Activated CD4-positive, alpha-beta T cell treated with anti-CD3 and anti-CD28 coated beads for 36 hours (primary cell): ENCODE measurements at places on chromosomes 2 and 18. TPM values are rescaled to one million over a fixed set of nuclear protein-coding genes. Genes with fewer than 3 reads are reported as not detected.

GRCh38 chr2:168345601-168346000, 98.2 kb upstream of the STK39 start:
- H3K4me3 ChIP-seq, result no peak overlapping the region
- H3K36me3 ChIP-seq, result no peaks in the 10 kb centered on the region
- H3K4me1 ChIP-seq, result peaks cover 5% of the 10 kb centered on the region
- no peak overlapping the region for H3K27ac ChIP-seq
- DNase-seq, result no peak

DNA sequence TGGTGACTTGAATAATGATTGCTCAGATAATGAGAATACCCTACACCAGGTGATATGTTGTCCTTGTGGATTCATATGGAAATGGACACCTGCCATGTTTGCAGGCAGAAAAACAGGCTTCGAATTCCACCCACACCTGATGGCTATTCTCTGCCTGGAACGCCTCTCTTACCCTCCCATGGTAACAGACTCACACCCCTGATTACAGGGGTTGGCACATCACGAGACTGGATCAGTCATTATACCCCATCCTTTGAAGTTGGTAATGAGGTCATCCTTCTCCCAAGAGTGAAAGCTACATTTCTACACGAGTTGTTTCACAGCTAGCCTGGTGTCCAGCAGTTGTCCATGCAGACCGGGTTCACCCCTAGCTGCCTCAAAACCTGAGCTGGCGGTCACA, 71.4 kb upstream of the MBOAT2 start:
- H3K4me1 ChIP-seq, result peaks cover 4% of the 10 kb centered on the region
- no peaks in the 10 kb centered on the region for H3K36me3 ChIP-seq
- no peak overlapping the region for H3K4me3 ChIP-seq
- H3K27me3 ChIP-seq, result peaks cover 3% of the 10 kb centered on the region
- DNase-seq, result no peak

DNA sequence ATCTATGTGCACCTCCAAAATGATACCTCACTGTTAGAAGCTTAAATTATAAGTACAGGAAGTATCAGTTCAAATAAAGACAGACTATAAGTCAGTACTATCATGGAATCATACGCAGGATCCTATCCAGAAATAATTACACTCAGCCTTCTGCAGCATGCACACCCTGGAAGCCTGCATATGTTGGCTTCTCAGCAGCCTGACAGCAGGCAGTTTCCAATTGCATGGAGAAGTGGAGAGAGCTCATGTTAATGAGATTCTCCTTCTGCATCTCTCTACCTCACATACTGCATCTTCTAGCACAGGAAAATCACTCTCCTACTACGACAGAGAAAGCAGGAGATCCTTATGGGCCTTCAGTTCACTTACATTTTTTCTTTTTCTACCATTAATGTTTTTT, 20.5 kb downstream of the NR4A2 start:
- H3K4me1 ChIP-seq, result peaks cover 7% of the 10 kb centered on the region
- no peak overlapping the region for H3K4me3 ChIP-seq
- no peak for DNase-seq
- H3K36me3 ChIP-seq, result no peaks in the 10 kb centered on the region
- no peak overlapping the region for H3K27ac ChIP-seq
- peaks cover 35% of the 10 kb centered on the region for H3K27me3 ChIP-seq

GRCh38 chr2:36545871-36546416, 52.0 kb downstream of the FEZ2 start:
- peaks cover 22% of the 10 kb centered on the region for H3K36me3 ChIP-seq
- DNase-seq, result no peak
- no peak overlapping the region for H3K4me3 ChIP-seq
- H3K27ac ChIP-seq, result no peak overlapping the region
- H3K27me3 ChIP-seq, result no peaks in the 10 kb centered on the region

DNA sequence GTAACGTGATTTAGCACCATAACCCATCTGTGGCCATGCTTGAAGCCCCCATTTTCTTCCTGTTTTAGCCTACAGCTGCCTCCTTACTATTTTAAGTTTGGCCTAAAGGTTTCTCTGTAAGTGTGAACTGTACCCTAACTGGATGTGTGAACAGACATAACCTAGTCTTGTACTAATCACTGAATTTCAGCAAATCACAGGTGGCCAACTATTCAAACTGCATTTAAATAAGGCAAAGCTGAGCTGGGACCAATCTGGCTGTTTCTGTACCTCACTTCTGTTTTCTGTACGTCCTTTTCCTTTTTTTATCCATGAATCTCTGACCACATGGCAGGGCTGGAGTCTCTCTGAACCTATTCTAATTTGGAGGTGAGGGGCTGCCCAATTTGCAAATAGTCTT, 452.7 kb upstream of the HS6ST1 start:
- no peaks in the 10 kb centered on the region for H3K27me3 ChIP-seq
- H3K36me3 ChIP-seq, result no peaks in the 10 kb centered on the region
- no peak overlapping the region for H3K27ac ChIP-seq
- DNase-seq, result no peak

DNA sequence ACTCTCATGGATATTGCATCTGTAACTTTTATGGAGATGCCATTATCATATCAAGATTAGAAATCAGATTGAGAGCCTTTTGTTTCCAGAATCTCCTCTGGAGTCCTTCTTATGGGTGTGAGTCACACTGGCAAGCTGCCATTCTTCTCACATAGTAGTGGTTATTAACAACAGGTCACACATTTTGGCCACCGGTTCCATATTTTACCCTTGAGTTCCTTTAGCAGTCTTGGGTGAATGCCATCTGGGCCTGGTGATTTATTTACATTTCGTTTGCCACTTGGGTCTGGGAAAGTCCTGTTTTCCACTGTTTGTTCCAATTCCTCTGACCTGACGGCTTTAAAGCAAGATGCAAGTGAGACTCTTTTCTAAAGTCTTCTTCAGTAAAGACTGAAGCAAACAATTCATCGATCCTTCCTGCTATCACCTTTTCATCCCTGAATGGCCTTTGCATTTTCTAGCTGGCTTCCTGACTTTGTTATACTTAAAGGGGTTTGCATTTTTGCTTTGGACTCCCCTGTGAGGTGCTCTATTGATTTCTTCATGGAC, 80.5 kb upstream of the CAVIN2 start:
- no peaks in the 10 kb centered on the region for H3K4me1 ChIP-seq
- H3K27ac ChIP-seq, result no peak overlapping the region
- H3K4me3 ChIP-seq, result no peak overlapping the region
- H3K27me3 ChIP-seq, result peaks cover 10% of the 10 kb centered on the region
- no peak for DNase-seq

DNA sequence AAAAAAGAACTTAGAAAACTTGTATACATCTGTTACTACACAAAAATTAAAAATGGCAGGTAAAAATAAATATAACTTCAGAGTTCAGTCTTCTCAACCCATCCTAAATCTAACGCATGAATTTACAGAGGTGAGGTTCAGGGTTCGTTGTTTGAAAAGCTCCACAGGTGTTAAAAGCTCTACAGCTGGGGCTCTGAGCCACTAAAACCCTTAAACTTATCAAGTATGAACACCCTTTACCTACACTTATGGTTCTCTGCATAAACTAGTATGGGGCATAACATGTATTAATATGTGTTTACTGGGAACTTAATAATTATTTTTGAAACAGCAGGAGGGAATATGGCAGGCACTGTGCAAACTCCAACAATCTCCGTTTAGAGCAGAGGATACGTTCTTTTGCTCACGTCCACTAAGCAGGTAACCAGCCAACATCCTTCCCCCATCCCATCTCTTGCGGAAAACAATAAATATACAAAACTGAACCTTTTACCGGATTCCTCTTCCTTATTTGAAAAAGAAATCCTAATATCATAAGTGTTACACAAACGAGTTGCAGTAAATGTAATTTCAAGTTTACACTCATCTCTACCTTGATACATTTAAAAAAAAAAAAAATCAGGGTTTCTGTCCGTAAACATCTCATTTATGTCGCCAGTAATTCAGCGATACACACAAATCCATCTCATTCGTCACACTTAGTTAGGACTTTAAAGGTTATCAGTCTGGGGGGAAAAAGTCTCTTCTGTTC, 1.3 kb downstream of the PIAS2 start:
- peak overlapping the region; percentile 91 for H3K27ac ChIP-seq
- peak overlapping the region; percentile 92 for H3K4me3 ChIP-seq
- peaks cover 49% of the 10 kb centered on the region for H3K4me1 ChIP-seq
- H3K36me3 ChIP-seq, result peaks cover 2% of the 10 kb centered on the region
- DNase-seq, result no peak

- no peak overlapping the region for H3K27ac ChIP-seq
- DNase-seq, result peak; percentile 48
- no peaks in the 10 kb centered on the region for H3K36me3 ChIP-seq
- no peaks in the 10 kb centered on the region for H3K4me1 ChIP-seq
- H3K4me3 ChIP-seq, result no peak overlapping the region
Measured at GRCh38 chr18:68623342-68623741, 91.6 kb downstream of the TMX3 start.

DNA sequence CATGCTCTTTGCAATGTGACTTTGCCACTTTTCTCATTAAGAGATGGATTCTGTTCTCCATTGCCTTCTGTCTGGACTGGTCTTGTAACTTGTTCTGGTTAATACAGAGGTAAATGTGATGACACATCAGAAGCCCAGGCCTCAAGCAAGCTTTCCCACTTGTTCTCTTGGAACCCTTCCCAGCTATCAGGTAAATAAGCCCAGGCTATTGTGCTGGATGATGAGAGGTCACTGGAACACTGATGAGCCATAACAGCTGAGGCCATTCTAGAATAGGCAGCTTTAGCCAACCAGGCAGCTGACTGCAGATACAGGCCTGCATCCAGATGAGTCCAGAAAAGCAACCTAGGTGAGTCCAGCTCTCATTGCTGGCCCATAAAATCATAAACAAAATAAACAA, 1007.0 kb upstream of the ACVR2A start:
- no peak overlapping the region for H3K27ac ChIP-seq
- H3K4me3 ChIP-seq, result no peak overlapping the region
- DNase-seq, result no peak
- peaks cover 2% of the 10 kb centered on the region for H3K27me3 ChIP-seq

DNA sequence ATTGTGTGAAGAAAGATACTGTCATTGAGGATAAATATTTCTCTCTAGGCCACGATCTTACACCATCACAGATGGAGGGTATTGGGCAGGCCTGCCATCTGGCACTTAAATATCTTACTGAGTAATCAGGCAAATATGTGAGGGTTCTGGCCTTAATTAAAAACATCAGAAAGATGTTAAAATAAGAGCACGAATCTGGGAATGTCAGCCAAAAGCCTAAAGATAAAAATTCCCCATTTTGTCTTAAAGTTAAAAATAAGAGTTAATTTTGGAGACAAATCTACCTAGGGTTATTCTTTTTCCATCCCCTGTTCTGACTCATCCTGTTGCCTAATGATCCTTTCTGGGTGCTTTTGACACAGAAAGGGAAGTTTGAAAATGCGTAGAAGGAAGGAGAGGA, 121.0 kb downstream of the SUCLG1 start:
- peaks cover 8% of the 10 kb centered on the region for H3K27me3 ChIP-seq
- H3K4me1 ChIP-seq, result no peaks in the 10 kb centered on the region
- DNase-seq, result no peak

DNA sequence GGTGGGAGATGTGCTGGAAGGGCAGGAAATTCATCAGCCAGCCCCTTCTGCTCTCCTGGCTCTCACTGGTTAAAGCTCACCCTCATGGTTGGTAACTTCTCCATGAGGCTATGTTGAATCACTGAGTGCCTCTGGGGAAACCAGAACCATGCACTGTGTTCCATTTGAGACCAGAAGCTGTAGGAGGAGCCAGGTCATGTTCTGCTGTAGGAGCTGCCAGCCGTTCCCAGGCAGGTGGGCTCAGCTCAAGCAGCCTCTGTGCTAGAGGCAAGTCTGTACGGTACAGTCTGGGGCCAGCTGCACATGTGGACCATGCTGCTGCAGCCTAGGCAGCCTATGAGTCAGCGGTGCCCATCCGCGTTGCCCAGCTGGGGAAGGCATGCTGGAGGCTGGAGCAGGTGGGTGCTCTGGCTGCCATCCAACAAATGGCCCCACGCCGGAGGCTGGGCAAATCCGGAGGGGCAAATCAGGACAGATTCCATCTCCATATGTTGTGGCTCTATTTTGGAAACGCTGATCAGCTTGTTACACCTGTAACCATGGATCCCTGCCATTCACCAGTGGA, 22.0 kb upstream of the KCNF1 start:
- H3K27ac ChIP-seq, result no peak overlapping the region
- peaks cover 13% of the 10 kb centered on the region for H3K27me3 ChIP-seq
- H3K36me3 ChIP-seq, result no peaks in the 10 kb centered on the region
- H3K4me3 ChIP-seq, result no peak overlapping the region
- DNase-seq, result no peak

- peaks cover 20% of the 10 kb centered on the region for H3K27me3 ChIP-seq
- no peak overlapping the region for H3K4me3 ChIP-seq
- no peak overlapping the region for H3K27ac ChIP-seq
- peaks cover 23% of the 10 kb centered on the region for H3K4me1 ChIP-seq
Measured at GRCh38 chr2:238235331-238235732, 4.5 kb downstream of the HES6 start.

- H3K27me3 ChIP-seq, result no peaks in the 10 kb centered on the region
- no peak overlapping the region for H3K27ac ChIP-seq
- H3K36me3 ChIP-seq, result peaks cover 34% of the 10 kb centered on the region
- H3K4me3 ChIP-seq, result no peak overlapping the region
Measured at GRCh38 chr2:3354986-3355385, 22.6 kb downstream of the EIPR1 start.

DNA sequence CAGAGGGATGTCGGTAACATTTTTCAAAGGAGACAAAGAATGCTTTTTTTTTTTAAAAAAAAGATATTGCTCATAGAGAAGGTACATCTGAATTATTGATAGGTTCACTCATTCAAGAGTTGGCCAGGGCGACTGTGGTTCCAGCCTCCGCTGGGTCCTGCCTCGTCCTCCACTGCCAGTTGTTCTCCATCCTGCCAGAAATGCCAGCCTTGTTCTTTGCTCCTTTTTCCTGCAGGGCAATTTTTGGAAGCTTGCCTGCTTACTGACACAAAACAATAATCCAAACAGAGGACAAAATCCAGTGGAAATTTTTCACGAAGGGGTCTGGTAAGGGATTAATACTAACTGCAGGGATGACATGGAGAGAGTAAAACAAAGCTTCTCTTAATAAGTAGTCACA, 1113.0 kb downstream of the CBLN2 start:
- H3K4me1 ChIP-seq, result no peaks in the 10 kb centered on the region
- no peaks in the 10 kb centered on the region for H3K27me3 ChIP-seq
- no peak for DNase-seq
- no peaks in the 10 kb centered on the region for H3K36me3 ChIP-seq
- no peak overlapping the region for H3K4me3 ChIP-seq

GRCh38 chr2:11769516-11769915, 23.1 kb downstream of the LPIN1 start:
- no peaks in the 10 kb centered on the region for H3K27me3 ChIP-seq
- no peak overlapping the region for H3K27ac ChIP-seq

DNA sequence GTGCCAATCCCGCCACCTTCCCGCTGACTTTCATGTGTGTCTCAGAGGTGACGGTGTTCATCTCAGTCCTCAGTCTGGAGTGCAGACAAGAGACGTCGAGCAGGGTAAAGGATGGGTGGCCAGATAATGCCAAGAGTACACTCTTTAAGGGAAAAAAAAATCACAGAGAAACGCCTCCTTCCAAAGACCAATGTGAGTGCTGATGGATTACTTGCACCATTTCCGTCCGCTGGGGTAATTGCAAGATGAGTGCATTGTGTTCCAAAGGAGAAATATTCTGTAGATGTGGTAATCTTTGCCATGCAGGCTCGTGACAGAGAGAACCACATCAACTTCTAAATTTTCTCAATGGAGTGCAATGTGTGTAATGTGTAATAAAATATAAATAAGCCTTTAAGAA, 81.0 kb downstream of the KLHL29 start:
- H3K27ac ChIP-seq, result no peak overlapping the region
- no peaks in the 10 kb centered on the region for H3K36me3 ChIP-seq
- H3K27me3 ChIP-seq, result peaks cover 22% of the 10 kb centered on the region
- H3K4me3 ChIP-seq, result no peak overlapping the region
- no peak for DNase-seq

DSG2 gene
- total RNA-seq, result 1.1 TPM

GGCX gene
- 20.1 TPM for total RNA-seq

CCDC148 gene
- total RNA-seq, result 0.26 TPM

LYG2 gene
- total RNA-seq, result not detected
